ENCODE measurements at places on chromosomes 2 and 18.

- no peak for DNase-seq
These were observed 249.4 kb downstream of the LOXHD1 start for GRCh38 chr18:46407486-46408166.

GRCh38 chr2:177315364-177315763 is 50.8 kb upstream of the NFE2L2 start:
- DNase-seq = no peak

GRCh38 chr2:54109848-54110247 is 5.6 kb upstream of the ACYP2 start:
- DNase-seq = no peak

- DNase-seq = no peak
These were observed 15.2 kb downstream of the CDKL4 start for GRCh38 chr2:39228413-39229209.

DNA sequence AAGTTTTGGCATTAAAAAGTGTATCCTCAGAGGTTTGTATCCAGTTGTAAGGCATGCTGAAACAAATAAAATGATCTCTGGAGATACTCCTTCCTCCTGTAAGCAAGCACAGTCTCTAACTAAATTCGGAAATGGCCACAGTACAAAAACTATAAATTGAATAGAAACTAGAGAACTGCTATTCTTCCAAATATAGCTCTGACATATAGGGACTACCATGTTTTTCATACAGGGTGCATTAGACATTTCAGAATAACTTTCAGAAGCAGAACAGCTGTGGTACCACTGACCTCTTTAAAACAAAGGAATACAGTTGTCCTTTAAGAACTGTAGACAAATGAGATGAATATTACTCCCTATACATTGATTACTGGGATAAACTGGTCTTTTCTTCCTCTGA is 568.5 kb downstream of the ARHGAP15 start:
- no peak for DNase-seq

DNA sequence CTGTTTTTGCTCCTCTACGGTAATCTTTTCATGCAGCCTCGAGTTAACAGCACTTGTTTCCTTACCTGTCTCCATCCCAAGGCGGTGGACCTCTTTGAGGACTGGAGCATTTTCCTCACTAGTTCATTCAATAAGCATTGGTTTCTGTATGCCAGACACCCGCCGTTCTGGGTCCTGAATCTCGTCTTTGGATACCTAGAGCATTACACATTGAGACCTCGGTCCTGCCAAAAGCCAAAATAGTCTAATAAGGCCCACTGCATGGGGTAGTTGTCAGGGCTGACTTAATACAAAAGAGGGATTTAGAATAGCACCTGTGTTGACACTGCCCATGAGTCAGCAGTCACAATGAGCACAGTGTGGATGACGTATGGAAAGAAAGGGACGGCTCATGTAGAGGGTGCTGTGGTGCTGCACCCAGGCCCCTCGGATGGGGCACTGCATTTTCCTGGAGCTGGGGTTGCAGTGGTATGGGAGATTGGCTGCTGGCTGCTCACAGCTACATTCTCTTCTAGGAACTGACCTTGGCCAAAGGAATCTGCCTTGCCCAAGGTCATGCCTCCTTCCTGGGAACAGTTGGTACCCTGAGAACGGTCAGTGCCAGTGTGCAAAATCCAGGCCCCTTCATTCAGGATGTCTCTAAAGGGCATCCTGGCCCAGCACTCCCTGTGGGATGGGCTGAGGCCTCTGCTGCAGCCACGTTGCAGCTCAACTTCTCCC is 126.9 kb upstream of the NCK2 start:
- DNase-seq = no peak

- no peak for DNase-seq
These were observed 73.1 kb downstream of the LRRC30 start for GRCh38 chr18:7304061-7304370.

Data from A673 (cell line).